ENCODE measurements at places on chromosomes 3 and 15.

DNA sequence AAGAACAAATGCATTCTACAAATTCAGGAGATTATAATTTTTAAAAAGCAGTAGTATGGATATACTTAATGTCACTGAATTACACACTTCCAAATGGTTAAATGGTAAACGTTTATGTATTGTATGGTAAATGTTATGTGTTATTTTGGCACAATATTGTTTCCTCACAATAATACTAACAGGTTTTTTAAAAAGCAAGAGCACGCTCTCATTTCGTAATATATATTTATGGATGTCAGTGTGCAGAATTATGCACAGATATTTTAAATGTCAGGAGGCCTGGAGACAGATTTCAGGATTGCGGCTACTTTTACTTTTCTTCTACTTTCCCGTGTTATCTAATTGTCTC, 533 bp downstream of the ZNF445 start:
- DNase-seq = no peak

GRCh38 chr3:100982710-100983109, 10.5 kb downstream of the ABI3BP start:
- DNase-seq = no peak

- no peak for DNase-seq
These were observed 92.9 kb downstream of the GPR156 start for GRCh38 chr3:120192159-120192558.

GRCh38 chr3:66507423-66508260, 6.8 kb upstream of the LRIG1 start:
- no peak for DNase-seq

- no peak for DNase-seq
These were observed 44.4 kb downstream of the MFN1 start for GRCh38 chr3:179391906-179392305.

- no peak for DNase-seq
These were observed 57.1 kb downstream of the AAGAB start for GRCh38 chr15:67197364-67197695.

DNA sequence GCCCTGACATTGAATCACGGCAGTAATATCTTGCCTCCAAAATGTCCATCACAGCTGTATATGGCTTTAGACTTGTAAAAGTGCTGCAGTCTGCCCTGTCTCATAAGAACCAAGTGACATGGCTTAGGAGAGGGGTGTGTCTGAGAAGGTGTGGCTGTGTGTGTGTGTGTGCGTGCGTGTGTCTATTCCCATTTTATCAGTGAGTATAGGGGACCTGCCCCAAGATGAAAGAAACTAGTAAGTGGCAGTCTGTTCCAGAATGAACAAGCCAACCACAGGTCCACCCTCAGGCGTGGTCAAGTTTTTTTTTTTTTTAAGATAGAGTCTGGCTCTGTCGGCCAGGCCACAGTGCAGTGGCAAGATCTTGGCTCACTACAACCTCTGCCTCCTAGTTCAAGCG, 5.6 kb upstream of the RHOV start:
- DNase-seq = peak; percentile 35

- DNase-seq = peak; percentile 98
These were observed 16.1 kb downstream of the BDH1 start for GRCh38 chr3:197539651-197540051.

DNA sequence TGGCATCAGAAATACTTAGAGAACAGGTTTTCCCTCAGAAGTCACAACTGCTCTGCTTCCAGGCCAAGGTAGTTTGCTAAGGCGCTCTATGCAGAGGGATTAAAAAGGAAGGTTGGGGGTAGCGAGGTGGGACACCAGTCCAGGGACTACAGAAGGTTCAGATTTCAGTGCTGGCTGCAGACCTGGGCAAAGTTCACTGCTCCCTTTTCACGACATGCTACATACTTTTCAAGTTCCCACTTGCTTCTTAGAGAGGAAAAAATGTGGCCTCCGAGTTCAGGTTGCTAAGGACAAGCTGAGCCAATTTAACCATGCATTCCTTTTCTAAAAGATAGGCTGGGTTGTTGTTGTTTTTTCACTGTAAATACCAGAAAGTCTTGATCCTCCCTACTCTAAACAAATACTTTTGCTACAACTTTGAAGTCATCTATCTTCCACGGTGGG, 158.6 kb upstream of the NR2F2 start:
- DNase-seq = peak; percentile 41

- no peak for DNase-seq
These were observed 119.1 kb downstream of the ADCY5 start for GRCh38 chr3:123329636-123330340.

- DNase-seq = peak; percentile 92
These were observed 67.2 kb downstream of the PEX5L start for GRCh38 chr3:179969525-179969924.

- no peak for DNase-seq
These were observed 38.6 kb upstream of the TSEN2 start for GRCh38 chr3:12445523-12446240.

DNA sequence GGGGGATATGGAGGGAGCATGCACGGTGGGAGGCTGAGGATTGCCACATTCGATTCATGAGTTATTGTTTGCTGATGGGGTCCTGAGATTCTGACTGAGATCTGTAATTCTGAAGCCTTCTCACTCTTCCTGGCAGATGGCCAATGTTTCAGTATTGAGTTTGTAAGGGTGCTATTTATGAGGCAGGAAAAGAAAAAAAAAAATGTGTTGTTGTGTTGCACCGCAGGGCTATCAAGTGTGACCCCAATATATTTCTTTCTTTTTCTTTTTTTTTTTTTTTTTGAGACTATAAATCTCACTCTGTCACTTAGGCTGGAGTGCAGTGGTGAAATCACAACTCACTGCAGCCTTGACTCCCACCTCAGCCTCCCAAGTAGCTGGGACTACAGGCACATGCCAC, 3.2 kb upstream of the SENP2 start:
- DNase-seq = no peak

GRCh38 chr3:72797773-72798543, 50.3 kb downstream of the SHQ1 start:
- peak; percentile 10 for DNase-seq

Measured in epithelial cell of esophagus (primary cell).